ENCODE measurements at places on chromosomes 4 and X. TPM values are rescaled to one million over a fixed set of nuclear protein-coding genes. Genes with fewer than 3 reads are reported as not detected.

Gene CTAG1B
- total RNA-seq = not detected

Gene ASB11
- total RNA-seq = 98.2 TPM

Gene SERTM2
- not detected for total RNA-seq

Gene FHIP1A
- 20.2 TPM for total RNA-seq

Gene SLC7A11
- 0.20 TPM for total RNA-seq

Gene MAGEB2
- not detected for total RNA-seq

DNA sequence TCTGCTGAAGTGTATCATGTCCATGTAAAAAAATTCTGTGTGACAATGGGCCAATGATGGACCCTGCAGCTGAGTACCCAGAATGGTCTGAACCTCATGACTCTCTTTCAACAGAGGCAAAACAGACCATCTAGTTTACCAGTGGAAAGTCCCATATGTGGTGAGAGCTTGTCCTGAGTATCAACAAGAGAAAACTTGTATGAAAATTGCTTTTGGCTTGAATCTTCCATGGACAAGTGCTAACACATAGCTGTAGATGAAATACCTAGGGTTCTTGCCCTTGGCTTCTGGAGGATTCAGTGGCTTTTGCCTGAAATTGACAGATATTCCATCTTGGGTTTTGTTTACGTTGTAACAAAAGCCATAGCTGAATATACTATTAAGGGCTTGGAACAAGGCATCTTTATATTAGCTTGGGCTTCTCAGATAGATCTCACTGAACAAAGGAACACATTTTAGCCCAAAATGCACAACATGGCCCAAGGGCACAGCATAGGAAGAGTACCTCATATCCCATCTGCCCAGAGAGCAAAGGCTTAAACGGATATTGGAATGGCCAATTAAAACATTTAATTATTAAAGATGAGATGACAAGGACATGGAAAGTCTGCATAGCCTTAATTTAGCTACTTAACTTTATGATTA, 128.5 kb upstream of the HPGD start:
- no peak for DNase-seq

DNA sequence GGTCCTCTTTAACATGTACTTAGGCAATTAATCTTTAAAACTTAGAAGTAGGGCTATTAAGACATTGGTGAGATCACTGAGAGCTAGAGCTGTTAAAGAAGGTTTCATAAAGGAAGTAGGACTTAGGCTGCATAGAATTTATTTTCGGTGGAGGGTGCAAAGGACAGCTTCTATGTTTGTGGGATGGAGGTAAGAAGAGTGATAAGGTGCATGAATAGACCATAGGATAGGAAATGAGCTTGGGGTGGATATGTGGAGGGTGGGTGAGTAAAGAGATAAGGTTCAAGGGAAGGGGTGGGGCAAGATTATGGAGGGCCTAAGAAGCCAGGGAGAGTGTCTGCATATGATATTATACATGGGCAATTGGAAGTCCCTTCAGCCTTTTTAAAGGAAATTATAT, 15.9 kb downstream of the RTL9 start:
- DNase-seq = no peak

GRCh38 chrX:13669246-13669737, 16.4 kb downstream of the TCEANC start:
- DNase-seq = peak; percentile 37
